Activated CD8-positive, alpha-beta memory T cell treated with anti-CD3 and anti-CD28 coated beads, Interleukin-2, amount 50 U/mL, for 4 hours (primary cell): ENCODE measurements at places on chromosomes 3 and 15.
A peak's percentile ranks its signal among the peaks of the same experiment; 100 is the strongest.

DNA sequence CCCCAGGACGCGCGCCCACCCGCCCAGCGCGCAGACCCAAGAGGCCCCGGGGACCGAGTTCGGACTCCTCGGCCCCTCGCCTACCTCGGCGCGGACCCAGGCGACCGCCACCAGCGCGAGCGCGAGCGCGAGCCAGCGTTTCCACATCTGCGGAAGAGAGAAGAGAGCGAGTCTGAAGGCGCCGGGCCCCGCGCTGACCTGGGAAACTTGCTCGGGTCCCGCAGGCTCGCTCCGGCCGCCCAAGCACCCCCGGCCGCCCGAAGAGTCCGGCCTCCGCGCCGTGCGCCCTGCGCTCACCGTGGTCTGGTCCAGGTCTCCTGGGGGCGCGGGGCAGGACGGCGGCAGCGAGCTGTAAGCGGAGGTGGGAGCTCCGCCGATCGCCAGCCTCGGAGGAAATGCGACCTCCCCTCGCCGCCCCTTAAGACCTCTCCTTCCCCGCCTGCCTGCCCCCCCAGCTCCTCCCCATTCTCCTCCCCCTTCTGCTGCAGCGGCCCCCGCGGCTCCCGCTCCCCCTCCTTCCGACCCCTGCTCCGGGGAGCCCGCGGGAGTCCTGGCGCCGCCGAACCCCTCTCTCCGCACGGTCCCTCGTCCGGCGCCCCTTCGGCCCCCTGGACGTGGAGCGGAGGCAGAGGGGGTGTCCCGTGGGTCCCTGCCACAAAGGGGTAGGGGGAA, at the start of gene FSTL1:
Gene FSTL1 (minus strand): TSS at position 393 of the 672 bp plus-strand sequence. CDS start 246 bp downstream, at position 147.
- no peak for DNase-seq

DNA sequence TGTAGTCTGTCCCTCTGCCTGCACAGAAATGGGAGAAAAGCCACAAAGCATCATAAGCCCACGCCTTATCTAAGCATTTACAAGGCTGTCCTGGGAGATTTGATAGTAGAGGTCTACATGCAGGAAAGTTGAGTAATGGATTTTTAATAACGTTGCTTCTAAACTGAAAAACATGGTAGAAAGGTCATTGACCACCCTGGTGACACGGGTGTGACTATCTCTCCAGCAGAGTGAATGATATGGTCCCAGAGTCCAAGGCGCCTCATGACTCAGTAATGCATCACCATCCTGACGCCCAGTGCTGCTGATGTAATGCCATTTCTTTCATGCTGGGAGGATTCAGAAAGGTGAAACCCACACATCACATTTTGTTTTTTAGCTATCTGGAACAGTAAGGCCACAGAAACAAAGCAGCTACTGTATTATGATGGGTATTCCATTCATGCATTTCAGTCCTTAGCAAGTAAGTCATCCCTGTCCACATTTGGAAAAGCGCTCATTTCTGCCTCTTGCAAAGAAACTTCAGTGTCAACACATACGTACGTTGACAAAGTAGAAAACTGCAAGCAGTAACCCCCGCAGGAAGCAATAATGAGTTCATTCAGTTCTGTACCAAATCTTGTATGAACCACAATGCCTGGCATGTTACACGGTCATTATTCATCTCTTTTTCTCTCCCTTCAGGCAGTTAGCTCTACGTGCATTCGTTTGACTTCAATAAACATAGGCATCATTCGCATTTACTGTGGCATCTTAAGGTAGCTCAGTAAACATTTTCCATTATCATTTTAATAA, 483.5 kb downstream of the GABRG3 start:
- no peak for DNase-seq

DNA sequence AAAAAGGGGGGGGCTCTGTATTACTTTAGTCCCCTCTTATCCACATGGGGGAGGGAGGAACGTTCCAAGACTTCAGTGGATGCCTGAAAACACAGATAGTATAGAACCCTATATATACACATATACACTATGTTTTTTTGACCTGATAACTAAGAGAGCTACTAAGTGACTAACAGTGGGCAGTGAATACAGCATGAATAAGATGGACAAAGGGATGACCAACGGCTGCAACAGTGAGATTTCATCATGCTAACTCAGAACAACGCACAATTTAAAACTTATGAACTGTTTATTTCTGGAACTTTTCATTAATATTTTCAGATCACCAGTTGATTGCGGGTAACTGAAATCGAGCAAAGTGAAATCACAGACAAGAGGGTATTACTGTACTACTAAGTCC, 7.3 kb downstream of the DCUN1D1 start:
- no peak for DNase-seq

GRCh38 chr3:155153242-155154186, 73.4 kb downstream of the MME start:
- no peak for DNase-seq

DNA sequence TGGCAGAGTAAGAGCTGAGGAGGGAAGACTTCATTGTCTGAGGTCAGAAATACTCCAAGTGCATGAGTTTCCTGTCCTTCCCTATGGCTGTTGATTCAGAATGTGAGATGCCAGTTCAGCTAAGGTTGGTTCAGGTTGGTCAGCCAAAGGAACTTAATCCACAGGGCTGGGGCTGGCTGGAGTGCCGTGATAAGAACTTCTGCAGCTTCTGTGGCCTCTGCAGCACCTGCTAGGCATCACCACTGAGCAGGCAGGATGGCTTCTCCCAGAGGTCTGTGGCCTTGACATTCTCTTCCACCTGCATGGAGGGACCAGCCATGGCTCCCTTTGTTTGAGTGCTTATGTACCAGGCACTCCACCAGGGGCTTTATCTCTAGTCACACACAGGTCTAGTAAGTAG, 109.5 kb upstream of the PLXNA1 start:
- no peak for DNase-seq

GRCh38 chr3:173920386-173920785, 522.8 kb downstream of the NLGN1 start:
- DNase-seq, result no peak

DNA sequence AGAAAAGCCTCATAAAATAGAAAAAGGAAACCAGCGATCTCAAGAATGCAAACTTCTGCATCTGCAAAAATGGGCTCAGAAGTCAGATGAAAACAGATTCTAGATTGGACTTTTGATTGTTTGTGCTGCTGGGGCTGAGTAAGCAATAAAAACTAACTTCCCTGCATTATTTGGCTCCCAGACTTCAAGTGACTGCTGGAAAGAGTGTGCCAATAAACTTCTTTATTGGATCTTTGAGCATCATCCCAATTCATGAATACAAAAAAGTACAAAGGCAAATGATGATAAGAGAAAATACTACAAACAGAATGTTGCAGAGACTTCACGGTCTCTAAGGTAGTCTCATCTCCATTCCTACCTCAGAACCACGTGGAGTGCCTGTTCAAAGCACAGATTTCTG, 97.9 kb downstream of the FGF12 start:
- DNase-seq, result no peak

GRCh38 chr3:127467391-127467790, 123.1 kb downstream of the TPRA1 start:
- no peak for DNase-seq

DNA sequence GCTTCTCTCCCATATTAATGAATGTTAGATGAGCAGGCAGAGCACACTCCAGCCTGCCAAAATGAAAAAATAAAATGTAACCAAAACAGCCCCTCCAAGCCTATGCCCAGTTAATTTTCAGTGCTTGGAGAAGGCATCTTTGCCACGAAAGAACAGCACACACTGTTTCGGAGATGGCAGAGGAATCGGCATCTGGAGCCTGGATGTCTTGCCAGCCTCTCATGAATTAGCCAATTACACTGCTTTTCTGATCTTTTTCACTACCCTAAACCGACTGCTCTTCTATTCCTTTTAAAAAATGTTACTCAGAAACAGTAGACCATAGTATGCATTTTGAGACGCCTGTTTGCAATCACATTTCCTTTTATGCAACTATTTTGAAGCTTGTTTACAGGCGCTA, 249.6 kb downstream of the TLE3 start:
- DNase-seq, result no peak

DNA sequence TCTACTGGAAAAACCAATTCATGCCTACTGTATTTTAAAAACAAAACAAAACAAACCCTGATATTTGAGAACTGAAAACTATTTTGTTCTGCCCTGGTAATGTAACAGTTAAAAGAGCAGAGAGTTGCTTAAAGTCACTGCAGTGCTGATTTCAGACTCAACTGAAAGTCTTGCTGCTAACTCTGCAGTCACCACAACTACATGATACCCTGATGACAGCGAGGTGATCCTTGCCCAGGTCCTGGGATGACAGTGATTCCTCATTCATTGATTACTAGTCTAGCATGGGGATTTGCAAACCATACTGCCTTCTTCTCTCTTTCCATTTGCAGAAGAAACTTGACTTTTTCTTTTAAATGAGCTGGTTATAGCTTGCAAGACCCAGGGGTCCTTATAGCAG, 67.5 kb downstream of the MME start:
- DNase-seq, result no peak

- DNase-seq, result no peak
Measured at GRCh38 chr3:72213296-72214065, 428.5 kb upstream of the PROK2 start.

GRCh38 chr3:47421741-47422649, 41.2 kb downstream of the PTPN23 start:
- peak; percentile 17 for DNase-seq

GRCh38 chr3:71260782-71261181, 322.7 kb downstream of the FOXP1 start:
- no peak for DNase-seq

- DNase-seq, result peak; percentile 61
Measured at GRCh38 chr3:52245322-52246263, at the start of gene PPM1M. Gene PPM1M (plus strand): TSS chr3:52245759. CDS start chr3:52245825, 66 bp downstream.

- no peak for DNase-seq
Measured at GRCh38 chr3:25043749-25044148, 384.3 kb upstream of the RARB start.

DNA sequence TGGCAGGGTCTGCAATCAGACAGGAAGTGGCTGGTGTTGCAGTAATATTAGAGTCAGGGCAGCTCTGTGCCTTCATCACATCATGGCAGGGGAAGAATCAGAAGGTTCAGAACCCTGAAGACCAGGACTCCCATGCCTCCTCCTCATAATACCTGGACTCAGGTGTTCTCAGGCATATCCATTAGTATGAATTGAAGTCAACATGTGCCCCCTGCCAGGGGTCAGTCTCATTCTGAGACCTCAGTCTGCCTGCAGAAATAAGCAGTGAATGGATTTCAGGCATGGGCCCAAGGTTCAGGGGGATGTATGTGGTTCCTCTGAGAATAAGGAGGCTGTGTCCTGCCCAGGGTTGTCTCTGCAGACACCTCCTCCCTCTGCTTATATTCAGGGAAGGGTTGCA, 74.2 kb downstream of the SPSB4 start:
- no peak for DNase-seq

- no peak for DNase-seq
Measured at GRCh38 chr3:172530566-172530965, 7.3 kb upstream of the TNFSF10 start.

DNA sequence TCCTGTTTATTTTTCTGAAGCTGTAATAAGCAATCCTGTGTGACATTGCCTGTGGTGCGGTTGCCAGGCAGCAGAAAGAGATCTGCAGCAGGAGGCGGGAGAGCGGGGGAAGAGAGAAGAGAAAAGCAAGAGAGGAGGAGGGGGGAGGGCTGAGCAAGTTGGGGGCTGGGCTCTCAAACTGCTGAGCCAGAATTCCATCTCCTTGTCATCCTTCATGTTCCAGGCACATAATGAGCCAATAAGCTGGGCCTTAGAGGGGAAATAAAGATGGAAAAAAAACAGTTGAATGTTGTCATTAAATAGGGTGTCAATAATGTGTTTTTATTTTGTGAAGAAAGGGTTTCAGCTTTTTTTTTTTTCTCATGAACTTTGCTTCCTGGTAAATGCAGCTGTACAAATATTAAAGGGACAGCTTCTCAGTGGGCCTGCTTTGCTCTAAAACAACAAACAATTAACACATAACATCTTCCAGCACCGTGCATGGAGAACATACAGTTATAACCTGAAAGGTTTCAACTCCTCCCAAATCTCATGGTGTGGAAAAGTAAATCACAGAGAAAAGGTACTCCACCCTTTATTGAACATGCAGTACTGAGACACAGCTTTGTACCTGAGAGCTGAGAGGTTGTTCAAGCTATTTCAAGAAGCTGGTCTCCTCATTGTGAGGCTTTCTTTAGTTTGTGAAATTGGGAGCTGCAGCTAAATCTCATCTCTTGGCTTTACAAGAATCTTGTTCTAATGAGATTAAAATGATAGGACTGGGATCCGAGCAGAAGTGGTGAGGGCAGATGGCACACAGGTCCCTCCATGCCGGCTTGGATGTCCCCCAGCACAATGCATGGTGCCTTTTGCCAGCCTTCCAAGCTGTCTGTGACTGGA, 451.1 kb upstream of the KCNMB2 start:
- peak; percentile 24 for DNase-seq

DNA sequence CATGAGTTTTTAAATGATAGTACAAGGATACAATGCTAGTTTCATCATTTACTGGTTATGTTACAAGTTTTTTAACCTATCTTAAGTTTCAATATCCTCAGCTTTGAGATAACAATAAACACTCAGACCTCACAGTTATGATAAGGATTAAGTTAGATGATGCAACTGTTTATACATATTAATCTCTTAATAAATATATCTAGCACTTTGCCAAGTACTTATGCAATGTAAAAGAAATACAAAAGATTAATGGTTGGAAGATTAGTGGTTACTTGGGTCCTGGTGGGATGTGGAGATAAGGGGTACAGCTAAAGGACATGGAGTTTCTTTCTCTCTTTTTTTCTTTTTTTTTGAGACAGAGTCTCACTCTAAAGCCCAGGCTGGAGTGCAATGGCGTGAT, 12.0 kb downstream of the SPPL2A start:
- DNase-seq, result no peak

DNA sequence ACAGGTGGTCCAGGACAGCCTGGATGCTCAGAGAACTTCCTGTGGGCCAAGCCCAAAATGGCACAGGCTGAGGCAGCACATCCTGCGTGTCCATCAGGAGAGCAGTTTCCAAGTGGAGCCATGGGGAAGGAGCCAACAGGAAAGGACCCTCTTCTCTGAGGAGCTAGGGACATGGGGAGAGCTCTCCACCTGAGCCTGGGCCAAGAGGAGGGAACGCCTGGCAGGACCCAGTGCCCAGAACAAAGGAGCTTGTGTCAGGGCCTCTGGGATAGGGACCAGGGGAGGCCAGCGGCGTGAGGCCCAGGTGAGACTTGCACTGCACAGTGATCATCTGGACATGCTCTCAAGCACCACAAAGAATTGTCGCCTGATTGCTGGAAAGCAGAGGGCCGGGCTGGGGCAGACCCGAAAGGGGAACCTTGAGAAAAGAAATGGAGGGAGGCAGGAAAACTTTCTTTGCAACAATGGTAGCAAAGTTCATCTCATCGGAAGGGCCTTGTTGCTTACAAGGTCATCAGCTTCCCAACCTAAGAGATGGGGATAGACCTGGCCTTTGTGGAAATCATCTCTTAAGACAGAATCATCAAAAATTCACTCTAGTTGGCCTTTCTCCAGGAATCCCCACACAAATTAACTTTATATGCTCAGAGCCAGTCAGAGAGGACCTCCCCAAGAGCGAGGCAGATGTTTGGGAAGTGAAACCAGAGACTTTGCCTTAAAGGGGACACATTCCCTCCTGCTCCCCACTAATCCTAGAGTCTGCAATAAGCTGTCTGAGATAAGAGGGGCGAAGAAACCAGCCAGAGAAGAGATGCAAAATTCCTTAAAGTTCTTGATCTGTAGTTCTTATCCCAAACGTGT, 47.7 kb upstream of the HES1 start:
- no peak for DNase-seq
